ENCODE measurements at places on chromosomes 11 and 22.

DNA sequence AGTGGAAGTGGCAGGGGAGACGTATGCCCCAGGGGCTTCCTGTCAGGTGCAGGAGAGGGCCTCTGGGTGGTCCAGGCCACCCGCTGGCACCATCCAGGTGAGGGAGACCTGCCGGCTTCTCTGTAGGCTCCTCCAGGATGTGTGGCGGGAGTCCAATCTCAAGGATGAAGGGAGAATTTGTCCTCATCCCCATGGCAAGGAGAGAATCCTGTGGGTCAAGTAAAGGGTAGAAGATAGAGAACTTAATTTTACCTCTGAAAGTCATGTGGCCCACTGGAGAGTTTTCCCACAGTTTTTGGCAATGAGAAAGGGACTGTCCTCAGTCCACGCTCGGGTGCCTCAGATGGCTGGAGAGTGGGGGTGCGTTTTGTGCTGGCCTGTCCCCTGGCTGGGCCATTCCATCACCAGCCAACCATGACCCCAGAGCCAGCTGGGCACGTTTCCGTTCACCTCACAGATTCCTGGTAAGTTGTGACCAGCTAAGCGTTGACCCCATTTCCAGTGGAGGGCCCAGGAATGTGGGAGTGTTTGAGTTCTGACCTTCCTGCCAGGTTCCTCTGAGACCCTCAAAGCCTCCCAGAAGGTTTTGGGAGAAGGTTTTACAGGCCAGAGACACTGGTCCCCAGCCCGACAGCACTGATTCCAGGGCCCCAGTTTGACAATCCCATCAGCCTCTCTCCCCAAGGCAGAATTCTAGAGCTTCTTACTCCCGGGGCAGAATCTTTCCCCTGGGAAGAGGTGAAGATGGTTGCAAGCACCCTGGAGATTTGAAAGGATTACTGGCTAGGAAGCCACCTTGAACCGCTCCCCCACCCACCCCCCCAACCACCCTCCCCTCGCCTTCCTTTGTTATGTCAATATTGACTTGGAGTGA is 2.6 kb downstream of the OVOL1 start:
- DNase-seq = no peak

DNA sequence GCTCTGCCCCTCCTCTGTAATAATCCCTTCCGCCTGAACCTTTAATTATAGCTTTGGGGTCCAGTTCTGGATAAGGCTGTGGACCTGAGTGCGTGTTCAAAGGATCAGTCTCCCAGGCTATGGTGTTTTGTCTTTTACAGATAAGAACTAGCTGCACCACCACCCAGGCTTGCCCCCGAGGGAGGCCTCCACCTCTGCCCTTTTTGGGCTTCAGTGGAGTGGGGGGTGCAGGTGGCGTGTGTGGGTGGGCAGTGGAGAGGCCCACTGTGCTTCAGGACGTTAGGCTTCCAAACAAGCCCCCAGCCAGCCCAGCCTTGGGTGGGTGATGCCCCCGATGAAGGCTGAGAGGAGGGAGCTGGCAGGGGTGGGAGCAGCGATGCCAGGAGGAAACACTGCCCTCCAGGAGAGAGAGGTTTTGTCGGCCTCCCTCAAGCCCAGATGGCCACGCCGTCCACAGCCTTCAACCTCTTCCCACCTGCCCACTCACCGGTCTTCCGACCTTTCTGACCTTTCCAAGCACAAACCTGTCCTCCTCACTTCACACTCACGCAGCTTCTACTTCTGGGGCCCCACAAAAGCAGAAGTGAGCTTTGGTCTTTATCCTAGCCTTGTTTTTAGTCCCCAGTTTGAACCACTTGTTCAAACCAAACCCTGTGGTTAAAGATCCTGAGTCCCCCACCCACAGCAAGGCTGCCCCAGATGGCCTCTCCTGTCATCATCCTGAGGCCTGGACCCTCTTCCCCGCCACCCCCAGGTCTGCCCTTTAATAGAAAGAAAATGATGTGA is 20.4 kb downstream of the PSMD13 start:
- no peak for DNase-seq

DNA sequence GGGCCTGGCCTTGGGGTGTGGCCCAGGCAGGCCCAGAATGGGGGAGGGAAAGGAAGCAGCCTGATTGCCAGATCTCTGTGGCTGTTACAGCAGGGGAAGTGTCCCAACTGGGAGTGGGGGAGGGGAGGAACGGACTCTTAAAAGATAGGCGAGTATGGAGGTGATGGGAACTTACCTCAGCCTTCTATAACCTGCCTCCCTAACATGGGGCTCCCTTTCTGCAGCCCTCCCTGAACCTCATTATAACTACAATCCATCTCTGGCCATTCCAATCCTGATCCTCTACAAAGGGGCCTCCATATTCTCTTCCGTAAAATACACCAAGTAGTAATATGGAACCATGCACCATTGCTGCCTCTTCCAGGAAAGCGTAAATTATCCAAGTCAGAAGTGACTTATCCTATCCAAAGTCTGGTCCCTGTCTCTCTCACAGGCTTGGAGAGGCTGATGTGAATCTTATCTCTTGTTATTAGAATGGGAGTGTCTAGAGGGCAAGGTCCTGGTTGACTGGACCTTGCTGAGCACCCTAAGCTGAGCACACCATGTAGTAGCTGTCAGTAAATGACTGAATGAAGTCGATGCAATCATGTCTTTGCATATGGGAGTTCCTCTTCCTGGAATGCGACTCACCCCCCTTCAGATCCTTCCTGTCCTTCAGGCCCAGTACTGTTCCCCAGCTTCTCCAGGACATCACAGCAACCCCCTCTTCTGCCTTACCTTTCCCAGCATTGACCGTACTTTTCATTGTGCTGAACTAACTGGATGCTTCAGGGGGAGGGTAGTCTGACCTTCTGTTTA is 5.9 kb downstream of the RHOG start:
- no peak for DNase-seq

DNA sequence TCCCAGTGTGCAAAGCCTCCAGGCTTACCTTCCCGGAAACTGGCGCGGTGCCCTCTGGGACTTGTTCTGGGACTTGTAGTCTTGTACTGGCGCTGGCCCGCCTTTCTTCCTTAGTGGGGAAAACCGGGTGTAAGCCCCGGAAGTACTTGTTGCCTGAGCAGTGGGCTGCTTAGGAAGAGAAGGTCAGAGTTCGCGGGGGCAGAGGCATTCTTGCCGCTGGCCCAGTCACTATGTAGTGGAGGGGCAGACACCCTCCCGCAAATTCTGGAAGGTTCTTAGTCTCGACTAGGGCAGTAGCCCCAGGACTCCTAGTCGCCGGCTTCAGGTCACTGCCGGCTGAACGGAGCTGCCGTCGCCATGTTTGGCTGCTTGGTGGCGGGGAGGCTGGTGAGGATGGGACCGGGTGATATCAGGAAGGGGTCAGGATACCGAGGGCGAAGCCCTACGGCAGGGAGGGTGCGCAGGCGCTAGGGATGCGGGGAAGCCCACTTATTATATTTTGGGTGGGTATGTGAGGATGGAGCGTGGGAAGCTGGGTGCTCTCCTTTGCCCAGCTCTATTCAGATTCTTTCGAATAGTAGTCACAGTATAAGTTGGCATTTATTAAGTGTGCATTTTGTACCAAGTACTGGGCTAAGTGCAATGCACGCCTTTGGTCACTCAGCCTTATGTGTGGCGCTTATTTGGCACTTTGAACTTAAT is at the start of gene HIKESHI:
TSS of gene HIKESHI (plus strand) at position 149 of the 702 bp plus-strand sequence. CDS start at position 358, 209 bp downstream.
- peak; percentile 94 for DNase-seq

DNA sequence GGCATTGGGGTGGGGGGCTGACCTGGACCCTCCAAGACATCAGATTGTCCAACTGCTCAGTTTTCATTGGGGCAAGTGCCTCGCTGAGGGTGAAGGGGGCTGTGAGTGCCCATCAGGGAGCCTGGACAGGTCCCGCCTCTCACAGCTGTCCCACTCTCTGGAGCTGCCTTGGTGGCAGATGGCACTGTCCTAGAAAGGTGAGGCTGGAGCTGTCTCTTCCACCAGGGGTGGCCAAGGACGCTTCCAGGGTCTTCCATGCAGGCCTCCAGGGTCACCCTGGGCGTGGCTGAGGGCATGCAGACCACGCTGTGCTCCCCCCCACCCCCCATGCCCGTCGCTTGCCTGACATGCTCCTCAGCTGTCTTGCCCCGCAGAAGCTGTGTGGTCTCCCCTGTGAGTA is 53.5 kb upstream of the CCDC188 start:
- DNase-seq = no peak

DNA sequence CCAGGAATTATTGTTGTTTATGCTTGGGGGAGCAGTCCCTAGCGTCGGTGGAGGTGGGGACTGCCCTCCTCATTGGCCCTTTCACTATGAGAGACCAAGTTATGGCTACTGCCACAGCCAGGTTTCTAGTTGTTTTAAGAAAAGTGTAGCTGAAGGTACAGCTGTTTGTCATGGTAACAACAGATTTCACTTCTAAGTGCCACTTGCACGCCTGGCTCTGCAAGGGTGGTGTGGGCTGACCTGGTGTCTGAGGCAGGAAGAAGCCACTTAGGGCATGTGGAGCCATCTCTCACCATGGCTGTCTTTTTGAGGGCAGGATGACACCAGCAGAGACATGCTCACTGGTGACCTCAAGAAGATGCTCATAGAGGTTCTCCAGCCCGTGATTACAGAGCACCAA is 46.3 kb upstream of the MPEG1 start:
- no peak for DNase-seq

DNA sequence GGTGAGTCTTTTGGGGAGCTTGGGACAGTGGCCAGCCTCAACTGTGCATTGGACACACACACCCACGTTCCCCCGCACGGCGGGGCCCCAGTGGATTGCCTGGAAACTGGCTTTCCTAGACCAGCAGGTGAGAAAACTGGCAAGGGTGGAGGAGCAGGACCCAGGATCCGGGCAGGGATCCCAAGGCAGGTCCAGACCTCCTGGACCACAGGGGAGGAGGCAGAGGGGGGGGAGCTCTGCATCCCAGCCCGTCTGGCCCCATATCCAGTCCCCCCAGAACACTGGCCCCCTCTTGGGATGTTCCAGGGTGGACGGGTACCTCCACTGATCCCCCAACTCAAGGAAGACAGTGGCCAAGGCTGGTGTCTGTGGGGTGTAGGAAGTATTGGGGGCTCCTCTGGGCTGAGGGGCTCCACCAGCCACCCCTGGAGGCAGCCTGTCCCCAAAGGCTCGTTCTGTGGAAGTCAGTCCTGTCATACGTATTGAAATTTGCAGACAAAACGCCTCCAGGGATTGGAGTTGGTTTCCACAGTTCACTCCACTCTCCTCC is 89.3 kb upstream of the LINC01488 start:
- no peak for DNase-seq

- DNase-seq = no peak
Measured at GRCh38 chr11:125397421-125397820, 98.6 kb downstream of the FEZ1 start.

DNA sequence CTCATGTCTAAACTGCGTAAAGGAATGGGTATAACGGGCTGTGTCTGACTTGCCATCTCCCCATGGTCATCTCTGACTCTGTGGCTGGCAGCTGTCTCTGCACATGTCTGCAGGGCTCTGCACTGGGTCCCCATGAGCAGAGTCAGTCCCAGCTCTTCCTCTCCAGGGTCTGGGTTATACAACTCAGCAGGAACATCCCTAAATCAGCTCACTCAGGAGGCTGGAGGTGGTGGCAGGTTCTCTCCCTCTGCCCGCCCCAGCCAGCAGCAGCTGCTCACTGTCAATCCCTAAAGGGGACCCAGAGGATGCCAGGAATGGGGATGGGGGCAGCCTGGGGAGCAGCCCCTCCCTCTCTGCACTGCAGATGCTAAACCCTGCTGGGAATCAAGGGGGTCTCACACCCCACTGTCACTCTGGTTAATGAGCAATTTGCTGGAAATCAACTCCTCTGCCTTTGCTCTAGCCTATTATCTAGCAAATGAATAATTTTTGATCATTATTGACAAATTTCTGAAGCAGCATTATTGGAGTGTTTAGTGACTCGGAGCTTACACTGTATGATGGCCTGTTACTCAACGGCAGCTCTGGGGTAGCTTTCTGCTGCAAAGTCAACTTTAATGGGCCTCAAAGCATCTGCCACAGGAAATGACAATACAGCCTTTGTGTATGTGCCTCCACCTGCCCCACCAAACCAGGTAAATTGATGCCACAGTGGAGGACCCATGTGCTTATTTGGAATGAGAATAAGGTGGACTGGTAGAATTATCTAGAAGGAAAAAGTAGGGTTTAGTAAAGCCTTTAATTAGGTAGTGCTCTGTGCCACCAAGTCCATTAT is 55.7 kb upstream of the SHANK2 start:
- DNase-seq = peak; percentile 19

DNA sequence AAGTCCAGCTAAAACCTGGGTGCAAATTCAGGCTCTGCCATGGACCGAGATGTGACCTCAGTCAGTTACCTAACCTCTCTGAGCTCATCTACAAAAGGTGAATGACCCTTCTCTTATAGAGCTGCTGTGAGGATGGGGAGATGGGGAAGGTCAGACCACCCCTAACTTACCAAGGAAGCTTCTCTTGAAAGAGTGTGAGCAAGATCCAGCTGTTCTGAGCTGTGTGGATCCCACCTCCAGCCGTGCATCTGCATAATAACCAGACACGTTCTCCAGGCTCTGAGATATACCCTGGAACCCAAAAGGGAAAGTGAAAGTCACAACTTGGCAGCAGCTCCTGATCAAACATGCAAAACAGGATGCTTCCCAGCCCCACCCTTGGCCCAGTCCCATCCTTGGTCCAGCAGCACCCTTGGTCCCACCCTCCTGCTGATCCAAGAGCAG is at the start of gene APOL3:
TSS of gene APOL3 (minus strand) at position 257 of the 444 bp plus-strand sequence. CDS start 11,700 bp downstream, outside the sequence.
- DNase-seq = peak; percentile 78

- no peak for DNase-seq
Measured at GRCh38 chr11:115564851-115565250, 60.6 kb upstream of the CADM1 start.

DNA sequence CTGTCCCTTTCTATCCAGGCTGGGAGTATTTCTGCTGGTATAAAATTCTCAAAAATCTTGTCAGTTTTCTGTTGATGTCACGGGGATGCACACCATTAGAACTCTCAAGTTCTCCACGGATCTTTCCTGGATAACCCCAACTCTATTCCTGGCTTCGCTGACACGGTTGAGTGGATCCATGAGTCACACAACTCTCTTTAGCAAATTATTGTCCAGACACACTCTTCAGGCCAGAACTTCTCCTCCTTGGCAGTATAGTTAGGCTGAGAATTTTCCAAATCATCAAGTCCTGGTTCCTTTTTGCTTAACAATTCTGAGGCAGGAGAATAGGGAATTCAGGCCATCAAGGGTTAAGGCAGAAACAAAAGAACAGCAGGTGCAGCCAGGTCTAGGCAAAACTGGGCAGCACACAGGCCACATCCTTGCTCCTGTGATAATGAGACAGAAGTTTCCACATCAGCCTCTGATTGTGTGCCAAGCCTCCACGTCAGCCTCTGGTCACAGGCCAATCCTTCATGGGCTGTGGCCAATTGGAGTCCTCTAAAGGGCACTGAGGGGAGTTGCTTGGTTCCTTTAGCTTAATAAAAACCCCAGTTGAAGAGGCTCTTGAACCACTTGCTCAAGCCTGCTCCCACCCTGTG is 5.7 kb upstream of the ACAT1 start:
- DNase-seq = peak; percentile 28

Measured in activated CD8-positive, alpha-beta memory T cell treated with anti-CD3 and anti-CD28 coated beads for 24 hours (primary cell).